T-cell (primary cell): ENCODE measurements at places on chromosomes 2 and 18. TPM values are rescaled to one million over a fixed set of nuclear protein-coding genes. Genes with fewer than 3 reads are reported as not detected.

The ITPRIPL1 gene
- total RNA-seq, result 13.7 TPM

The FN1 gene
- total RNA-seq, result not detected

The LRPPRC gene
- total RNA-seq, result 59.5 TPM

The TEX44 gene
- total RNA-seq, result not detected

The FAM110C gene
- total RNA-seq, result 0.72 TPM

The C2orf78 gene
- total RNA-seq, result not detected

- no peak for DNase-seq
Observed at GRCh38 chr2:5889519-5889918, 197.3 kb downstream of the SOX11 start.

GRCh38 chr18:40612356-40612755, 1342.7 kb upstream of the PIK3C3 start:
- no peak for DNase-seq

DNA sequence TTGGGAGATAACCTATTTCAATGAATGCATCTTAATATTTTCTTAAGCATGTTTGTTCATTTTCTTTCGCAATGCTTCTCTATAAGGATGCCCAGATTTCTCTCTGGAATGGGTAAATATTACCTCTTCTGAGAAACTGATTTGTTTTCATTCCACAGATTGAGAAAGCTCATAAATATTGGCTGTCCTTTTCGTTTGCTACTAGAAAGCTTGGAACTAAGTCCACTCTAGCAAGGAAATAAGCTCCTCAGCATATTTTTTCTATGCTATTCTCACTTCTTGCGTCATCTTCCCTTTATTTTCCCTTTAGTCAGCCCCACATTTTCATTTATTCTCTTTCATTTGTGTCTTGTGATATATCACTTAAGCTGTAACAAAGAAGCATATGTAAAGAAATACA, 76.3 kb downstream of the ANTXR1 start:
- DNase-seq, result no peak
